DMS79 (cell line): ENCODE measurements at places on chromosomes 6 and 20.

DNA sequence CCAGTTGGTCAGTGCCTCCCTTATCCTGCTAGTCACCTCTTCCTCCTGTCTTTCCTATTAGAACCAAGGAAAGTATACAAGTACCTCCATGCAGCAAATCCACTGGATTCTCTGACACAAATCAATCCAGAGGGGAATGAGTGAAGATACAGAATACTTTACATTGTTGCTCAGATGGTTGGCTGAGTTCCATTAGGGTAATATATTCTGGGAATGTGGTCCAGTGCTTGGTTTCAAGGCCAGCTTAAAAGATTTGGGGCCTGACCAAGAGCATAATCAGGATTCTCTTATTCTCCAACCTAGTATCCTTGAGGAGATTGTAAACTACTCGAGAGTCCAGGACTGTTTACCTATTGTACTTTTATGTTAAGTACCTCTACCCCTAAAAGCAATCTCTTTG lies 23.0 kb downstream of the CARMIL1 start:
- DNase-seq, result peak; percentile 90

- no peak for DNase-seq
Measured at GRCh38 chr6:170554796-170555137, 598 bp downstream of the TBP start.

- DNase-seq, result no peak
Measured at GRCh38 chr6:107121266-107121665, 6.0 kb upstream of the BEND3 start.

DNA sequence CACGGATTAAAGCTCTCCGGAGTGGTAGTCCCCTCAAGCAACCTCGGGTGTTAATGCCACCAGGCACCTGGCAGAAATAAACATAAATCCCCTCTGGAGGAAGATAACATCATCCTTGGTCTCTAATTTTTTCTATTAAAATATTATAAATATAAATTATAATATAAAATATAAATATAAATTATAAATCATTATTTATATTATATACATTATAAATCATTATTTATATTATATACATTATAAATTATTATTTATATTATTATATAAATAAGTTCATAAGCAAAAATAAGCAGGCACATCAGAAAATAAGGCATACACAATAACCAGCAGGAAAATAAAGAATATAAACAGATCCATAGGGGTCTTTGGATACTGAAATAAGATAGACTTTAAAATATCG lies 39.2 kb downstream of the GABRR2 start:
- DNase-seq, result no peak

- DNase-seq, result no peak
Measured at GRCh38 chr6:52696418-52696817, 25.5 kb downstream of the TMEM14A start.

- no peak for DNase-seq
Measured at GRCh38 chr6:125818772-125819260, 28.1 kb downstream of the NCOA7 start.

DNA sequence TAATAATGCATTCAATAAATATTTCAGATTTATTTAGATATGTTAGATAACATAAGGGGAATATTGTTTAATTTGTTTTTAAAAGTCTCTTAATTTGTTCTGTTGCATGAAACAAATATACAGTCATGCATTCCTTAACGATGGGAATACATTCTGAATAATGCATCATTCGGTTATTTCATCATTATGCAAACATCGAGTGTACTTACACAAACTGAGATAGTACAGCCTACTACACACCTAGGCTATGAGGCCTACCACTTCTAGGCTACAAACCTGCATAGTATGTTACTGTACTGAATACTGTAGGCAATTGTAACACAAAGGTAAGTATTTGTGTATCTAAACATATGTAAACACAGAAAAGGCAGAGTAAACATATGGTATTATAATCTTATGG lies 118.7 kb downstream of the EPHA7 start:
- no peak for DNase-seq

- peak; percentile 78 for DNase-seq
Measured at GRCh38 chr6:20699402-20699801, 165.1 kb downstream of the CDKAL1 start.

- DNase-seq, result no peak
Measured at GRCh38 chr6:2355150-2355549, 109.7 kb upstream of the GMDS start.

- DNase-seq, result no peak
Measured at GRCh38 chr6:38852215-38852614, 137.1 kb downstream of the DNAH8 start.

GRCh38 chr6:121879149-121879548 lies 443.7 kb downstream of the GJA1 start:
- DNase-seq, result no peak

DNA sequence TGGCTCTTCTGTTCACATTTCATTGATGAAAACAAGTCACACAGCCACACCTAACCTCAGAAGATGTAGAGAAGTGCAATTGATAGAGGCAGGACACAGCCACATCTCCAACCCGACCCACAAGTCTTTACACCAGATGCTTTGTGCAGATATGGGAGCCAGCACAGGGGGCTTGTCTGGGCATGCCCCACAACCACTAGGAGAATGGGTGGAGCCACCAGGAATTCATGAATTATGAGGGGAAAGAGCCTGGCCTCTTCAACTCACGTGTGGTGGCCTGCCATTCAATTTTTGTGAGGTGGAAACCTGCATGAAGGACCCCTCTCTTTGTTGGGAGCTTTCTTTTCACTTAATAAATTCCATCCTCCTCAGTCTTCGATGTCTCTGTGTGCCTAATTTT lies 79.1 kb downstream of the OGFRL1 start:
- DNase-seq, result peak; percentile 12

DNA sequence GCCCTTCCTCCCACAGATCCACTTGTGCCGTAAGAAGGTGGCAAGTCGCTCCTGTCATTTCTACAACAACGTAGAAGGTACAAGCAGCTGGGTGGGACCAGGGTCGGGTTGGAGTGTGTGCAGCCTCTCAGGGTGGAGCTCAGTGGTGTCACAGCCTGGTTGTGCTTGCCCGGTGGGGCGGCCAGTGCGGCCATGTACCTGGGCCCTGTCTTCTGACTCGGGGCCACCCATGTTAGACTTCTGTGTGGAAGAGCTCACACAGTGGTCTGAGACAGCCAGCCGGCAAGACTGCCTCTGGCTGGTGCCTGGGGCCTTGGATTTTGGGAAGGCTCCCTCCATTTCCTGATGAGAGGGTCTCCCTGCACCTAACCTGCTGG lies 4.7 kb downstream of the RTEL1 start:
- no peak for DNase-seq

- DNase-seq, result no peak
Measured at GRCh38 chr6:104682722-104683643, 176.7 kb downstream of the HACE1 start.

DNA sequence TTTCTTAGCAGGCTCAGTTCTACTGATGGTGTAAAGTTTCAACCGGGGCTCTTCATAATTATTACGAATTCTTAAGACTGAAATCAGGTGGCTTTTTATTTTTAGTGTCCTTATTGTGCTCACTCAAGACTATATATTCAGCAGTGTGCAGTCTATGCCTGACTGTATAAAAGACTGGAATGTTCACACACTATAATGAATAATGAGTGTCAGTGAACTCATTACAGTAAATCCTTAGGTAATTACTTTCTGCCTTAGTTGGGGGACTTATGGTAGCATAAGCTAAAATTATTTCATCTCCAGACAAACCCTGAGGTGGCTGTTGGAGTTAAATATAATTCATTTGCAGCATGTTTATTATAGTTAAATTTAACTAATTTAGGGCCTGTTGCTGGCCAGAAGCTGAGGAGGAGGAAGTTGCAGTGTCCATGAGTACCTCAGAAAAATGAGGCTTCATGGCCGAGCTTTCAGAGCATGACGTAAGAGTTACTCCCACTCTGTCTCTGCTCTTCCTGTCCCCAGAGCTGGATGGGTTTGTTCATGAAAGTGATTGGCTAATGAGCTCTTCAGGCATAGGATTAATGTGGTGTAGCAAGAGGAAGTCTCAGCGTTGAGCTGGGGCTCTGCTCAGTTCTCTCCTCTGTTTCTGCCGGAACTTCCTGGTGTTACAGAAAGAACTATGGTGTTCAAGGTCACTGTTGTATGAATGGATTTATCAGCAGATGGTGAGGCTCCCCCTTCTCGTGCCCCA lies 335.7 kb downstream of the NRN1 start:
- no peak for DNase-seq

GRCh38 chr6:166242888-166243287 lies 65.3 kb downstream of the PRR18 start:
- DNase-seq, result no peak

GRCh38 chr6:92864966-92865555 lies 554.3 kb downstream of the EPHA7 start:
- DNase-seq, result no peak

- DNase-seq, result no peak
Measured at GRCh38 chr6:163780994-163781393, 366.5 kb downstream of the QKI start.

GRCh38 chr6:30722280-30723112 lies 2.3 kb downstream of the TUBB start:
- peak; percentile 50 for DNase-seq

GRCh38 chr6:86938814-86939213 lies 1.5 kb downstream of the HTR1E start:
- DNase-seq, result no peak

DNA sequence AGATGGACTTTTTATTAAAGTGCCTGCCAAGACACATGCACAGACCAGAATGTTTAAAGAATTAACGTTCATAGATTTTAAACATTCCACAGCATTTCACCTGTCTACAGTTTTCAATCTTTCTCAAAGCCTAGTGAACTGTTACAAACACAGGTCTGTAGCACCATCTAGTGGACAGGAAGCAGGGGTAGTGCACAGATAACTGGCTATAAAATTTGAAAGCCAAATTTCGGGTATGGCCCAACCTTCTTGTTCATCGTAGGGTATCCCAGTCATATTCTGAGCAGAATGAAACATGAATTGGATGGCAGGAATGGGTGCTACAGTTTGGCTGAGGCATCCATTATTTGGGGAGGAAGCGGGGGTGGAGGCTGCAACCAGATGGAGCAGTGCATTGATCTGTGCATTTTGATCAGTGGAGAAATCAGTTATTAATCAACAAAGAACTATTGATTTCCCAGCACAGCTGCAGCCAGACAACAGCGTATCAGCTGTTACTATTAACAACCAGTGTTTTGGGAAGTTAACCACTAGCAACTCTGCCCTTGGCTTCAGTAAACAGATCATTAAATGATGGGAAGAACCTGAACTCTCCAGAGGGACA lies 56.1 kb upstream of the B3GAT2 start:
- no peak for DNase-seq

GRCh38 chr6:15675536-15676220 lies 12.8 kb upstream of the DTNBP1 start:
- no peak for DNase-seq

GRCh38 chr20:47304287-47304686 lies 52.2 kb downstream of the ZMYND8 start:
- no peak for DNase-seq

DNA sequence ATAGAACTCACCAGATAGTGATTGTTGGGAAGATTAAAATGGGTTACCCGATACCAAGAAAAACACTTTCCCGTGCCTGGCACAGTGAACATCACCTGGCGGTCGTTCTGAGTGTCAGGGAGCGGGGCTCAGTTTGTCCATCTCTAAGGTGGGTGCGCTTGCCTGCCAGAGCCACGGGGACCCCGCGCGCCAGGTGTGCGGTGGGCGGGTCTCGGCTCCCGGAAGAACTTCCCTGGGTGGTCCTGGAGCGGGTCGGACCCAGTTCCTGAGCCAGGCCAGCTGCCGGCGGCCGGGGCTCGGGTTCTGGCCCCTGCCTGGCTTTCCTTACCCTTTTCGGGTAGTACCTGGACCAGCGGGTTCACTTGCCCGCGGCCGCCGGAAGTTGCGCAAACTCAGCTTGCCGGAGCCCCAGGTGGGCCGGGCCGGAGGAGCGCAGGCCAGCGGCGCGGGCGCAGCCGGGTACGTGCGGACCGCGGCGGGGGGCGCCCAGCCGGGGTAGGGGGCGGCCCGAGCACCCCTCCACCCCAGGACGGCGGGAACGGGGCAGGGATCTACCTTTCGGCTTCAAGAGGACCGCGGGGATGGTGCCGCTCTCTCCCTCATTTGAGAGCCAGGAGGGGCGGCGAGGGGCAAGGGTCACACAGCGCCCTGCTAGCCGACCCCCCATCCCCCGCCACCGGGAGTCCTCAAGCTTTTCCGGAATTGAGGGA lies 7.5 kb downstream of the FAM110A start:
- no peak for DNase-seq

- DNase-seq, result no peak
Measured at GRCh38 chr20:58432186-58432954, 43.3 kb downstream of the VAPB start.

DNA sequence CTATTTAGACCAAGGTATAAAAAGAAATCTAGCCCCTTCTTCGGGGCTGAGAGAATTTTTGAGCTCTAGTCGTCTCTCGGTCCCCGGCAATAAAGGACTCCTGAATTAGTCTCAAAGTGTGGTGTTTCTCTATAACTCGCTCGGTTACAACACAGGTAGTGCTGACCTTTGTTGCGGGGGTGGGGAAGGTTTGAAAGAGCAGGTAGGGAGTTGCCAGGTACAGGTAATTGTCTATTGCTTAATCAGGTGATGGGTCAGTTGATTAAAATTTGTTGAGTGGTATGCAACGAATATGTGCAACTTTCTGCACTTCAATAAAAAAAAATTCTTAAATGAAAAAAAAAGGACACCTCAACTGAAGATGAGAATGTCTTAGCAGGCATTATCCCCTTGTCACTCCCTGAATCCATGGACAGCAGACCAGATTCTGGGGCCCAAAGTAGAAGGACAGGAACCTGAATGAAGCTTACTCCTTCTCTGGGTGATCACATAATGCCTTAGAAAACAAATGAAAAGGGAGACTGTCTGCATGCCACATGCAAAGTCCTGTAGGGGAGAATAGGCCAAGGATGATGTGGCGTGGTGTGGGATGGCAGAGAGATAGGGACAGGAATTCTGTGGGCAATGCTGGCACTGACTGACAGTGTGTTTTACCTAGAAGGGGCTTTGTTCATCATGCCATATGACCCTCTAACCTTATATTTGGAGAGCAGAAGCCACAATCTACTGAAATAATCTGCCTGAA lies 157.6 kb upstream of the OLIG3 start:
- DNase-seq, result no peak

- DNase-seq, result no peak
Measured at GRCh38 chr20:43752561-43753301, 25.9 kb upstream of the GTSF1L start.

DNA sequence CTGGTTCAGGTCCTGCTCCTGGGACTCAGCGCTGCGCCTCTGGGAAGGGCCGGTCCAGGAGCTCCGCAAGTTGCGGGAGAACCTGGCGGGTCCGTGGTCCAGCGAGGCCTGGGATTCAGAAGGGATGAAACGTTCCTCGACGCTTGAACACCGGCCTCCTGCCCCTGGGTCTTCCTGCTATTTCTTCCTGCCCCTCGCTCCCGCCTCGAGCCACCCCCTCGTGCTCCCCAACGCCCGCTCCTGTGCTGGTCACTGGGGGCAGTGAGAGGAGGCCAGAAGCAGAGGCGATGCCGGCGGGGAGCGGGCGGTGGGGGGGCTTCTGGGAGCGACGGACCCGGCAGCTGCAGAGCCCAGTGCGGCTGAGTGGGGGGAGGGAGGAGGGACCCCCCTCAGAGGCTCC lies 20.8 kb upstream of the KIF25 start:
- no peak for DNase-seq

- DNase-seq, result no peak
Measured at GRCh38 chr20:34328928-34329677, 25.9 kb upstream of the AHCY start.

- no peak for DNase-seq
Measured at GRCh38 chr6:145267076-145267867, 468.0 kb downstream of the EPM2A start.
